HT1080 (cell line): ENCODE measurements at places on chromosomes 1 and 21.

DNA sequence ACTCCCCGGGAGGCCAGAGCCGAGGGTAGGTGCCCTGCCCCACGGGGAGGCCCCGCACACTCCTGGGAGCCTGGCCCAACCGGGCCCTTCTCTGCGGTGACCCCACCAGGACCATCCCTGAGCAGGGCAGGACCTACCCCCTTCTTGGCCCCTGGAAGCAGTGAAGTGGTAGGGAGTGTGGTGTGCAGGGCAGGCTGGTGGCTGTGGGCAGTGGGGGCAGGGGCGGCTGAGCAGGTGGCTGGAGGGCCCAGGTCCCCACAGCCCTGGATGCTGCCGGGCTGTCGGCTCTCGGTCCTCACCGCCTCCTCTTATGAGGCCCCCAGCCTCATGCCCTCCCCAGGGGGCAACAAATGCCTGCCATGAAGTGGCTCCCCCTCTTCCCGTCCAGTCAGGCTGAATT lies 19.5 kb downstream of the PLCH2 start:
- DNase-seq: no peak

- DNase-seq: no peak
Observed at GRCh38 chr21:22200378-22201092, 1202.3 kb downstream of the NCAM2 start.

DNA sequence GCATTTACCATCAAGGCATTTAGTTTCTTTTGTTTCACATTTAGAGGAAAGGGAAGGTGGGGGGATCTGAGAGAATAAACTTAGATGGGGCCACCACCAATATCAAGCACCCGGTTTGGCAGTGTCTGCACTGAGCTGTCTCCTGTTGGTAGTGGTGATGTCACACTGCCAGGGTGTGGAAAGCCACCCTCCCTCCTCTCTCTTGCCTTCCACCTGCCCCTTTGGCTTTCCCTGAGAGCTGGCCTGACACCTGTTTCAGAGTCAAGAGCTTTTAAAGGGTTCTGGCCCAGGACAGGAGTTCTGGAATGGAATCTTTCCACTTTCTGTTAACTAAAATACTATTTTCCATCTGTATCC lies 13.4 kb downstream of the ATF3 start:
- no peak for DNase-seq

- DNase-seq: no peak
Observed at GRCh38 chr1:153539395-153540093, 1.2 kb downstream of the S100A5 start.

GRCh38 chr1:55346586-55346985 lies 131.4 kb upstream of the USP24 start:
- DNase-seq: no peak

DNA sequence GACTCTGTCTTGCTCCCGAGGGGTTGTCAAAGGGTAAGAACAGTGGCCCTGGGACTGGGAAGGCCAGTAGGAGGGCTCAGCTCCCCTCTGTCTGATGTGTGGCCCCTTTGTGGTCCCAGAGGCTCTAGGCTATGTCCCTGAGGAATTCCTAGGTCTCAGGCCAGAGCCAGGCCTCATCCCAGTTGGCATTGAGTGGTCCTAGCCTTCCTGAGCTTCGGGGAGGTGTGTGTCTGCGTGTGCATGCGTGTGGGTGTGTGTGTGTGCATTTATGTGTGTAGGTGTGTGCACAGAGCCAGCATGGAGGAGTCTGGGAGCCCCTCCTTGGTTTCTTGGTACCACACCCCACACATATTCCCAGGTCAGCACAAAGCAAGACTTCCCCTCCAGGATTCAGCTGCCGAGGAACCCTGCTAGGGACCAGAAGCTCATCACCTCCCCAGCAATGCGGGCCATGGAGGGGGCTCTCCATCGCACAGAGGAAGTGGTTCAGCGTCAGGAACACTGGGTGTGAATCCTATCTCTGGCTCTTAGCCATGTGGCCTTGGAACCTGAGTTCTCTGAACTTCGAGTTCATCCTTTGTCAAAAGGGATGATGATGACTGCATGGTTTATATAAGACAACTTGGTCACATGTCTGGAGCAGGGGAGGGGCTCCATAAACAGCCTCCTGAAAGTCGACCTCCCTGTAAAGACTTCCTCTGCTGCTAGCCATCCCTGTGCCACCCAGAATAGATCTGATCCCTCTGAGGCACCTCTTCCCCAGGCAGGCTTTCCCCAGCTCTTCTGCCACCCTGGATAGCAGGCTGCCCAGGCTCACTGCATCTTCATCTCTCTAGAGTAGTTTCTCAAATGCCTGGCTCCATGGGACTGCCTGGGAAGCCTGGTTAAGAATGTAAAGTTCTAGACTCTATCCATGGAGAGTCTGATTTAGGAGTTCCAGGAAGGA lies 8.3 kb upstream of the EPS8L3 start:
- no peak for DNase-seq

DNA sequence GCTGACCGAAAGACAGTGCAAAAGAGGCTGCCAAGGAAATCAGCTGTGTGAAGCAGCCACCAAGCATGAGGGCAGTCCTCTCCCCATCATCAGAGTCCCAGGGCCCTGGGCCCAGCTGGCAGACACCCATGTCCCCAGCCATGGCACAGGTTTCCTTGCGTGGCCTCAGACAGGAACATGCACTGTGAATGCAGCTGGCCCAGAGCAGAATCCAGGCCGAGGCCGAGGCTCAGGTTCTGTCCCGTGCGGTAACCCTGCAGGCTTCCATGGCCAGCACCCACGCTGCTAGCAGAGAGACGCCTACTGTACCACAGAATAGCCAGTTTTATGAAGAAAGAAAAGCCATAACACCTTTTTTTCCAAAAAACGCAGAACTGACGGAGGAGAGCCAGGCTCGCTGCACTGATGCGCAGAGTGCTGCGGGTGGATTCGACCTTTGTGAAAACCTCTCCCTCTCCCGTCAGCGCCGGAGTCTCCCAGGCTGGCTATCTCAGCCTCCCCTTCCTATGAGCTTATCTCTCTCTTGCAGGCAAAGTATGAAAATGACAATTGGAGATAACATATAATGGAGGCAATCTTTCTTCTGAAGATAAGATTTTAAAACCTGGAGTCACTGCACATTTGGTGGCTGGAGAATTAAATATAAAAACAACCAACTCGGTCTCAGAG lies 106.6 kb downstream of the NPHP4 start:
- no peak for DNase-seq

GRCh38 chr1:246588159-246588721 lies 22.0 kb downstream of the CNST start:
- DNase-seq: peak; percentile 36

GRCh38 chr21:40143822-40144525 lies 276.7 kb downstream of the PCP4 start:
- peak; percentile 37 for DNase-seq

DNA sequence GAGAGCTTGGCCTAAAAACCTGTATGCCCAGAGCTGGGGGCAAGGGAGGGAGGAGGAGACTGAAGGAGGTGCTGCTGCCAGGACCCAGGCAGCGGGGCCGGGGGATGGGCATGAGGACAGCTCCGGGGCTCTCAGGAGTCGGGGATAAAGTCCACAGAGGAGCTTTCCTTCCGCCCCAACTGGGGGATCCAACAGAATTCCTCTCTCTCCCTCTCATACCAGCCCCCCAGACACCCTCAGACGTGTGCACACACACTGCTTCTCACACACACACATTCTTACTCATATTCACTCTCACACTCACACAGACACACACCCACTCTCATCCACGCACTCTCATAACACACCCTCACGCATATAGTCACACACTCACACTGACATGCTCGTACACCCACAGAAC lies 39.1 kb downstream of the SYF2 start:
- DNase-seq: no peak

DNA sequence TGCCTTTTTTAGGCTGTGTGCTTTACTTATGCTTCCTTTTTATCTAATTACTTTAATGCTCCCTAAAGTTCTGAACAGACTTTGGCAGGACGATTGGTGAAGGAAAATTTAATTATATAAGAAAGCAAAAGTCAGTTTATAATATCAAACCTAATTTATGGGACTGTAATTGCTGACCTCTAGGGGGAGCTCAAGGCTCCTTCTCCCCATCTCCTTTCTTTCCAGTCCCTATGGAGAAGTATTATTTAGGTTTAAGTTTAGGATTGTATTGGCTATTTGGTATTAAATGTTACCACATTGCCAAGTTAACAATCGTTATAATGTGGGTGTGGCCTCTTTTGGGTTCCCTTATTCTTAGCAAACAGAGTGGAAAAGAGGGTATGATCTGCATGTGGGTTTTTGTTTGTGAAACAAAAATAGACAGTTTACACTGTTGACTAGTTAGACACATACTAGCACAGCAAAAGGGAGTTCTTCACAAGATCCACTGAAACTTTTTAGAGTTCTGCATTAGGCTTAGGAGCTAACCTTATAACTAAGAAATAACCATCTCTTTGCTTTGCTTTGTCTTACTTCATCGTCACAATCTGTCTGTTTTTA lies 48.2 kb upstream of the TNFSF4 start:
- DNase-seq: peak; percentile 30

DNA sequence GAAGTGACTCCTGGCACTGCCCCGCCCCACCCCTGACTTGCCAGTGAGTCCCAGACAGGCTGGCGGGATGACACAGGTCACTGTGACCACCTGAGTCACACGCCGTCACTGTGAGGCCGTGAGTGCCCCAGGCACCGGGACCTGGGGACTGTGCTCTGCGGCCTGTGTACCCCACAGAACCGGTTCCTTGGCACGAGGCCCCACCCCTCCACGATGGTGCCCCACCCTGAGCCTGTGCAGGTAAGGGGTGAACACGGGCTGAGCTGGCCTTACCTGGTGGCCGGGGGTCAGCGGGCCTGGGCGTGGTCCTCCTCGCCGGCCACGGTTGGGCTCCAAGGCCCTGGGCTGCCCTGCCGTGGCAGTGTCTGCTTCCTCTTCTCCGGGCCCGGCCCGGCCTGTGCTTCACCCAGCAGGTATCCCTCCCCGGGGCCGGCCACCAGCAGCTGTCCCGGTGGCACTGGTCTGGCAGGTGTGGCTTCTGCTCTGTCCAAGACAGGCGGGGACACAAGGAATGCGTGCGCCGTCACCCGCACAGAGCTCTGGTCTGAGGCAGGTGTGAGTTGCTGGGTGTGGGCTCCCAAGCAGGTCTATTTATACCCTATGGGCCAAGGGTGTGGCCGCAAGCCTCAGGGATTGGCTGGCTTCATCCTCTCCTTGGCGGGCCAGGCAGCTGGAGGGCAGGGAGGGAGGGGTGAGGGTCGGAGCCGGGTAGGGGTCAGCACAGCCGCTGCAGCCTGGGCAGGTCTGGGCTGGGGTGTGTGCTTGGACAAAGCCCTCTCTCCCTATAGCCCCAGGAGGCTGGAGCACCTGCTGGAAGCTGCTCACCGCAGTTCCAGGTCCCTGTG lies at the start of gene RNF223:
RNF223 (minus strand) TSS at position 564 of the 845 bp plus-strand sequence. CDS start 1,740 bp downstream, outside the sequence.
- no peak for DNase-seq

GRCh38 chr1:153945131-153945794 lies 1.3 kb downstream of the DENND4B start:
- DNase-seq: peak; percentile 13
